ENCODE measurements at places on chromosomes 2 and 18.

GRCh38 chr2:16870491-16871076 lies 204.9 kb upstream of the CYRIA start:
- H3K4me3 ChIP-seq = no peak overlapping the region
- H3K27ac ChIP-seq = no peak overlapping the region
- no peaks in the 10 kb centered on the region for H3K4me1 ChIP-seq
- no peaks in the 10 kb centered on the region for H3K36me3 ChIP-seq
- no peak for DNase-seq

DNA sequence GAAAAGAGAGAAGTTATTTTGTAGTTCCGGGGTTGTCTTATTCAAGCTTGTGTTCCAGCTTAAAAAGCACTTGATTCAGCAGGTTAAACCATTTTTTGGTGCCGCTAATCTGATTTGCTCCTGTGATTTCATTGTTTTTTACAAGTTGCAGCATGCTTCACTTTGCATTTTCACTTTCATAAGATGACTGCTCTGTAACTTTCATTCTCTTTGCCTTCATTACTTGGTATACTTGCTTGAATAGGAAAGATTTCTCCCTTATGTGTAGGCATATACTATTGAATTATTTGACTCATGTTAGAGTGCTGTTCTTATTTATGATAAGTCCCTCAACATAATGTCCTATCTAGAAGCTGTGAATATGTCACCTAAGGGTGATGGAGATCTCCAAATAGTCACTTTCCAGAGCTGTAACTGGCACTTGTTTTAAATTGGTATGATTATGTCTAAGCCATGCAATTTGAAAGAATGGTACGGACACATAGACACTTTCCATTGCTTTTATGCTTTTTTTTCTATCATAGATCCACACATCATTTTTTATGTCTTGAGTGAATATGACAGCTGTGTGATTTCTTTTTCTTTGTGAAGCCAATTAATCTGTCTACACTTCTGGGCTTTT lies 254.5 kb downstream of the DSEL start:
- H3K27ac ChIP-seq = no peak overlapping the region
- no peak overlapping the region for H3K4me3 ChIP-seq
- no peaks in the 10 kb centered on the region for H3K36me3 ChIP-seq
- no peaks in the 10 kb centered on the region for H3K4me1 ChIP-seq

DNA sequence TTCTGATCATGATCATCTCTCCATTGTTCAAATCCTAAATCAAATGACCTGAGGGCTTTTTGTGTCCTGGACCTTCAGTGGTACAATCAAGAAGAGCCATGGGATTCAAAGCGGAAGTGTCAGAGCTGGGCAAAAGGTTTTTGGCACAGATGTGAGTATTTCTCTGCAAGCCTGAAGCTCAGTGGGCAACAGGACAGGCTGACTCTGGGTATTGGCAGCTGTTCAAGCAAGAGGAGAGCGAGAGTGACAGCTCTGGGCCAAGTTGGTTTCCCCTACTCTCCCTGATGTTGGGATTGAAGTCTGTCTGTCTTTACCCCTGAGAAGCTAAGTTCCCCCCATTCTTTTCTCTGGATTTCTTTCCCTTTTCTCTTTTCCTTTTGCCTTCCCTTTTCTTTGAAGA lies 33.3 kb downstream of the DSEL start:
- no peak overlapping the region for H3K27ac ChIP-seq
- H3K36me3 ChIP-seq = no peaks in the 10 kb centered on the region
- peak; percentile 48 for DNase-seq

GRCh38 chr18:60875957-60876507 lies 457.2 kb upstream of the CDH20 start:
- no peaks in the 10 kb centered on the region for H3K4me1 ChIP-seq
- no peak overlapping the region for H3K27ac ChIP-seq
- no peaks in the 10 kb centered on the region for H3K27me3 ChIP-seq
- no peak overlapping the region for H3K4me3 ChIP-seq
- no peaks in the 10 kb centered on the region for H3K36me3 ChIP-seq

DNA sequence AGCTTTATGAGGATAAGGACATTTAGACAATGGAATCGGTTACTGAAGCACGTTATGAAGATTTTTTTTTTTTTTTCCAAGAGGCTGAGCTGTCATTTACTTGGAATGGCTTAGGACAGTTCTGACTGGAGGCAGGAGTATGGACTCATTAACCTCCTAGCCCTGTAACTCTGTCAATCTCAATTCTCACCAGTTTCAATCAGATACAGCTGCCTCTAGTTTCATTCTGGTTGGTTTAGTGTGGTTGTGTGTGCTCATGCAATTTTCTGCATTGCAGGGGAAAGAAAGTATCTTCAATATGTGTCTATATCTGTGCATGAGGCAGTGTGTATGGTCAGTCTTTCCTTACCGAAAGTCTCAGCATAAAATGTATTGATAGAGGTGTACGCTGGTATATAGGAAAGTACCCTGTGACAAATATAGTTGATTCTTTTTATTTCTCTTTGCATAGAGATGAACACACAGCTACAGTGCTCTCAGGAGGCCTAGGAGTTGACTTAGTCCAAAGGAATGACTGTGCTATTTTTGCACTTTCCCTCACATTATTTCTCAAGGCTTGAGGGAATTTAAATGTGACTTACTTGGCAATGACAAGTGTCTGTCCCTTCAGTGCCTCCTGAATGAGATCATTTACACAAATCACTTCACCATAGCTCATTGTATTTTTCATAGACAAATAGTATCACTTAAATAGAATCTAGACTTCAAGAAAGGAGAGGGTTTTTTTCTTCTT lies 50.5 kb upstream of the GRB14 start:
- H3K27ac ChIP-seq = no peak overlapping the region
- H3K27me3 ChIP-seq = no peaks in the 10 kb centered on the region
- H3K36me3 ChIP-seq = no peaks in the 10 kb centered on the region
